Activated CD4-positive, alpha-beta T cell treated with anti-CD3 and anti-CD28 coated beads, Interleukin-2, Interleukin-4, amounts not matched to agents 100 ng/mL and 50 ng/mL, durations not matched to agents 16 hours and 8 hours (primary cell): ENCODE measurements at places on chromosomes 3 and 15.

- no peak for DNase-seq
Measured at GRCh38 chr3:126552688-126553283, 5.9 kb downstream of the C3orf22 start.

GRCh38 chr3:181572432-181572831 is 139.3 kb upstream of the SOX2 start:
- DNase-seq, result no peak

- DNase-seq, result peak; percentile 65
Measured at GRCh38 chr15:40307421-40308211, at the start of gene PLCB2. Gene PLCB2, minus strand, starts transcription at chr15:40307935. Its CDS starts 263 bp downstream, at chr15:40307672.

DNA sequence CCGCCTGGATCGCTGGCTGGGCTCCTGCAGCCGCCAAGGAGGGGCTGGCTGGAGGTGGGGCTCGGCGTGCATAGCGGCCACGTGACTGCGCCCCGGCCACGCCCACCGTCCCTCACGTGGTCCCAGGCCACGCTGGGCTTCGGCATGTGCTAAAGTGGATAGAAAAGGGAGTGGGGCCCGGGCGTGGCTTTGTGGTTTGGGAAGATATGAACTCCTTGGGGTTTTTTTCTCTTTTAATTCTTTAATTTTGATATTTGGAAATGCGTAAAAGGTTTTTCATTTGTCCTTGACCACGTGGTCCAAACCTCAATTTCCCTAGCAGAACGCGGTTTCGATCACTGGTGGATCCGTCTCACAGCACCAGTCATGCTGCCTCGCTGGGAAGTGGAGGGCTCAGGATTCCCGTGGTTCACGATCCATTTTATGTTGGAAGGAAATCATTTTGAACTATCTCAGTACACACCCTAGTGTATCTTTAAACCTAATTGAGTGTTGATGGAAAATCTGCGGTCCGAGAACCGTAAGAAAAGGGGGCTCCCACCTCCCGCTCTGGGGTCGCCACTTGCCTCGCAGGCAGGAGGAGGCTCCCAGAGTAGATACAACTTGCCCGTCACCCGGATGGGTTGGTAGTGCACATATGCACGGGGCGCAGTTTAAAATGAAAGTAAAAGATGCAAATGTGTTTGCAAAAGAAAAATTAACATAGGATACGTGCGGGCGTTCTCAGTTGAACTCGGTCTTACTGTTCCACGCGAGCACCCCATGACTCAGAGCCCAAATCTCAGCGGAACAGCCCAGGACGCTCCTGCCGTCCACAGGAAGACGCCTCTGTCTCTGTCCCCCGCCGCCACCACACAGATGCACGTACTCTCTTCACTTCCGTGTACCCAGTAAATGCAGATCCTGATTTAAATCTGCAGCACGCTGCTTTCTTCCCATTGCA is 141.9 kb downstream of the PGPEP1L start:
- peak; percentile 73 for DNase-seq

GRCh38 chr3:69116897-69117296 is 5.5 kb downstream of the LMOD3 start:
- DNase-seq, result no peak

GRCh38 chr3:149235599-149236424 is 14.2 kb upstream of the CP start:
- no peak for DNase-seq

DNA sequence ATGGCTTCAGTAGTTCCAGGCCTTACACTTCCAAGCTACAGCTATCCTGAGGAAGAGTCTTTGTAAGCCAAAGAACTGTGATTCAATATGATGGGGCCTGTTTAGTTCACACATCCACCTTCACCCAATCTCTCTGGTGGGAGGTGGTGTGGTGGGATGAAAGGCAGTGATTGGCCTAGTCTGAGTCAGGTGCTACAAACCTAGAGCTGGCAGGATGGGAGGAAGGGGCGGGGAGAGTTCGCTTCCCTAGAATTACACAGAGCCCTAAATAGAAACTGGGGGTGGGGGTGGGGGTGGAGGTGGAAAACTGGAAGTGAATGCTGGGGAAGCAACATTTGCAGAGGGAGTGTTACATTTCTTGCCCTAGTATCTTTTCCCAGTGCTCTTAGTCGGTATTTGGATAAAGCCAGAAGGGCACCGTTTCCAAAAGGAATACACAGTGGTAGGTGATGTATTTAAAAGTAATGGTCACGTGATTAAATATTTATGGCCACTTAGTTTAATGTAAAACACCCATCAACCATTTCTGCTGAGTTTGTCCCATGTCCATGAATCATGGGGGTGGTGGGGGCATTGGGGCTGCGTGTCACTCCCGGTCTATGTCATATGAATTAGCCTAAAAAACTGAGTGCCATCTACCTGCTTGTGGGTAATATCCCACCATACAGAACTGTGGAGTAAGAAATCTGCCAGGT is 247.6 kb upstream of the PROK2 start:
- DNase-seq, result no peak

GRCh38 chr15:96300836-96301235 is 29.7 kb upstream of the NR2F2 start:
- no peak for DNase-seq

DNA sequence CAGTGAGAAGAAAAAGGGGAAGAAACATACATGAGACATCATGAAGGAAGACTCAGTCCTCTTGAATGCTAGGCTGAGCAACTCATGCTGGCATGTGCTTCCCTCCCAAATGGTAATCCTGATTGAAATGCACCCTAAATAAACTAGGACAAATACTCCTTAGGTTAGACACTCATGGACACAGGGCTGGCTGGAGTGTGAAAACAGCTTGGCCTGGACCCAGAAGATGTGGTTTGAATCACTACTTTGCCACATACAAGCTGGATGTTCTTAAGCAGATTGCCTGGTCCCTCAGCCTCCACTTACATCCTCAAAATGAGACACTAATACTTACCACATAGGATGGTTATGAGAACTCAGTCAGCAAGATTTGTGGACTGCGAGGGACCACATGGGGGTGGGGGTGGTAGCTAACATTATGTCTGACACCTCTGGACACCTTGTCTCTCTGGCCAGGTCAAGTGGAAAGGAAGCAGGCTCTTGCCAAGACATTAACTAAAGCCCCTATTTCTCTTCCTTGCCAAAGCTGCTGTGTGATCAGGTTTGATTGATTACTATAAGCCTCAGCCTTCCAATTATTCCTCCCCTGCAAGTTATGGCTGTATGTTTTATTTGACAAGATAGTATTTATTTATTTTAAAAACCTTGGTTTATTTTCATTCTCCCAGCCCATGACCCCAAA is 138.9 kb upstream of the SLC7A14 start:
- DNase-seq, result no peak

- no peak for DNase-seq
Measured at GRCh38 chr3:45946307-45946706, 3.0 kb downstream of the CXCR6 start.

DNA sequence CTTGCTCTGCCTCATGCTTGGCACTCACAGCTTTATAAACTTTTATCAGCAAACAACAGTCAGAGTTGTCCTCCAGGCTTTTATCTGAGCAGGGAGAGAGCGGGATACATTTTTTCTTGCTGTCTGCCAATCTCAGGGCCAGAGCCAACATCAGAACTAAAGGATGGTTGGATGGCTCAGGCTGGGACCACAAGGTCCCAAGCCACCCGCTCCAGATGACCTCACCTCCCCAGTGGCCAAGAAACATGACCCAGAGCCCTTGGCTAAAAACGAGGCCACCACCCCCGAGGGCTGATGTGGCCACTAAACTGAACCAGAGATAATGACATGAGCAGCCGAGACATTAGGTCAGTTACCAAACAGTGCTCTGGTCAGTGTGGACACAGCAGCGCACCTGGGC is 18.8 kb upstream of the SPATA12 start:
- no peak for DNase-seq

GRCh38 chr3:104269771-104270170 is 1096.9 kb upstream of the ALCAM start:
- DNase-seq, result no peak

- DNase-seq, result no peak
Measured at GRCh38 chr3:44419923-44420650, 57.4 kb downstream of the ZNF445 start.

- no peak for DNase-seq
Measured at GRCh38 chr3:31862666-31863279, 118.3 kb downstream of the OSBPL10 start.

- no peak for DNase-seq
Measured at GRCh38 chr3:120791913-120792312, 49.4 kb downstream of the GTF2E1 start.

GRCh38 chr3:106745344-106746168 is 631.7 kb upstream of the CCDC54 start:
- DNase-seq, result no peak

GRCh38 chr15:42808913-42809312 is 72.0 kb upstream of the CDAN1 start:
- no peak for DNase-seq
